SW 1271 (cell line): ENCODE measurements at places on chromosomes 1 and 21.

DNA sequence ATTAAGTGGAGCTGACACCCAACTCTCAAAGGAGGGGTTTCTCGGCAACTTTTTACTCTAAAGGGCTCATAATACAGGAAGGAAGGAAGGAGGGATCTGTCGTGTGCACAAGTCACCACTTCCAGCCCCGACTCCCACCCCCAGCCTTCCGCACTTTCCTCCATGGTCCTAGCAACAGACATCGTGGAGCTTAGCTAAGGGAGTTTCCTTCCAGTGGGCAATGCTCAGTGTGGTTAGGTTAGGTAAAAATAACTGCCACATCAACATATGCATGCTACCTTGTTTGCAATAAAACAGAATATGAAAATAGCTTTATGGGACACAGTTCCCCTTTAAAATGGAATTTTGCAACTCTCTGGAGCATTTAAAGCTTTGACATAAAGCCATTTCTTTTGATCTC is 35.2 kb downstream of the KANK4 start:
- DNase-seq: no peak

GRCh38 chr21:18803624-18804023 is 400.0 kb upstream of the TMPRSS15 start:
- DNase-seq: no peak

DNA sequence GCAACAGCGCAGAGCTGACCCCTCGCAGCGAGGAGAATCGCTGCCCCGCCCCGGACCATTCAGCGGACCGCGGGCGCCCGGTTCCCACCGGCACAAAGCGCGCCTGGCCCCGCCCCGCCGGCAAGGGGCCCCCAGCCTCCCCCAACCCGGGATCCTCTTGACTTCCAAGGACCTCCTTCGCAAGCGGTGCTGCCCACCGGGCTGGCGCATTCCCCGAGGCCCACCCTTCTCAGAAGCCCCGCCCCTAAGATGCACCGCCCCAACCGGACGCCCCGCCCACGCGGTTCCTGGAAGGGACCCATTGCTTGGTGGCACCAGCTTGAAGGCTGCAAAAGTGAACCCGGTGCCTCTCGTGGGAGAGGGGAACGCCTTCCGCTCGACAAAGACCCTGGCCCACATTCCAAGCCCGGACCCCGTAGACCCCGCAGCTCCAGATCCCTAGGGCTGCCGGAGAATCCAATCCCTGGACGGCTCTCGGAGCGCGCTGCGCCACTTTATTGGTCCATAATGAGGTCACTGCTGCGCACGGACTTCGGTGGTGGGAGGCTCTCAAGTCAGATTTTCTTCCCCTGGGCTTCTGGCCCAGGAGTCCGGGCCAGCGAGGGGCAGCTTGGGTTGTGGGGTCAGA is 2.0 kb downstream of the HES3 start:
- peak; percentile 26 for DNase-seq

DNA sequence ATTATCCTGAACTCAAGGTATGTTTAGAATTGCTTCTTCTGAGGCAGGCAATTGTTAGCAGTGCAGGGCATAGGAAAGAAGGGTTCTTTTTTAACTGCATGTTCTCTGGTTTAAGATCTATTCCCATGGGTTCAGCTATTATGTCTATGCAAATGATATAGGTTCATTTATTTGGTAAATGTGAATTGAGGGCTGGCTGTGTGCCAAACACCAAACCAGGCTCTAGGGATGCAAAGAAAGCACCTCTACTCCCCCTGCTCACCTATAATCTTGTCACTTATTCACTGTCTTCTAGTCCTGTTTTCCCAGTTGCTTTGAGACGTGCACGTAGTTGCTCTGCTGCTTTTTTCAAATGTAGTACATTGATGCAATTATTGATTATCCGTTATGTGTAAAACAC is 691 bp upstream of the KIFAP3 start:
- no peak for DNase-seq

GRCh38 chr1:112674986-112675727 is 698 bp downstream of the MOV10 start:
- no peak for DNase-seq

- DNase-seq: no peak
Observed at GRCh38 chr1:166920561-166921475, 44.8 kb upstream of the TADA1 start.

DNA sequence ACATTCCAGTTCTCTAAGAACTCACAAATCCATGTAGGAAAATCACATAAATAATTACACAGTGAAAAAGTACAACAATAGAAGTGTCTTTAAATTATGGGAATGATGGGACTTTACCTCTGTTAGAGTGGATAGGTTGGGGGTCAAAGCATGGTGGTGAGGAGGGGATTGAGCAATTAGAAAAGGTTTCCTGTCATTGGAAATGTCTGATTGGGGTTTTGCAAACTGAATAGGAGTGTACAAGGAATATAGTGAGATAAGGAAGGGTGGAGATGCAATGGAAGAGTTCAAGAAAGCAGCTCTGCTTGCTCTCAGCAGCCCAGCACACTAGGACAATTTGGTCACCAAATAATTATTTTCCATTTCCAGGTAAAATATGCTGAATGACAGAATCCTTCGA is 238.8 kb downstream of the ST6GALNAC3 start:
- no peak for DNase-seq

- DNase-seq: no peak
Observed at GRCh38 chr21:44878053-44878982, 4.8 kb upstream of the PTTG1IP start.

- DNase-seq: no peak
Observed at GRCh38 chr1:3501856-3502640, 47.6 kb downstream of the ARHGEF16 start.

GRCh38 chr1:52234014-52234413 is 92.1 kb downstream of the ZFYVE9 start:
- DNase-seq: no peak

GRCh38 chr1:172398193-172398592 is 22.3 kb upstream of the C1orf105 start:
- DNase-seq: no peak

GRCh38 chr1:27356277-27356618 is 10.5 kb downstream of the MAP3K6 start:
- DNase-seq: no peak

GRCh38 chr1:44275991-44276405 is 62.7 kb downstream of the DMAP1 start:
- no peak for DNase-seq

- DNase-seq: no peak
Observed at GRCh38 chr1:187051618-187052232, 223.0 kb downstream of the PLA2G4A start.

GRCh38 chr1:167434306-167434705 is 84.0 kb downstream of the CD247 start:
- DNase-seq: no peak

DNA sequence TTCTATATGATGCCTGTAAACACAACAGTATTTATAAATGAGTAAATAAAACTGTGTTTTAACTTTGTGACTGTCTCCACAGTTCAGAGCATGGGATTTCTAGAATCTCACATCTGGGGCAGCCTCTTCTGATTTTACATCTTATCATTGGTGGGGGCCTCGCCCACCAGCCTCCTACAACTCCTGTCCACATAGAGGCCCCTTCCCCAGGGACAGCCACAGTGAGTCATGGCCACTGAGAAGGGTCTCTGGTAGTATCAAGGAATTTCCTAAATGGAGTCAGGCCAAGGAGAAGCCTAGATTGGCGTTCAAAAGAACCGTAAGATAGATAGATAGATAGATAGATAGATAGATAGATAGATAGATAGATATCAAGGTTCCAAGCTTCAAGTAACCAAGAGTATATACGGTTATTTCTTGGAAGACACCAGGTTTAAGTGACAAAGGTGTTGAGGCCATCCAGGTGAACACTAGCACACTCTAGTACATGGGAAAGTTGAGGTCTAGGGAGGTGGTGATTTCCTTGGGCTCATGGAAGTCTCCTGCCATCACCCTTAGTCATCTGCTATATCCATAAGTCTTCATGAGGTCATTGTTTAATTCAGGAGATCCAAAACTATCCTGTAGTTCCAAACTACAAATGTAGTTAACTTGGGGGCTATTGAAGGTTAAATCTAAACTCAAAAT is 121.6 kb downstream of the SYT2 start:
- DNase-seq: no peak

DNA sequence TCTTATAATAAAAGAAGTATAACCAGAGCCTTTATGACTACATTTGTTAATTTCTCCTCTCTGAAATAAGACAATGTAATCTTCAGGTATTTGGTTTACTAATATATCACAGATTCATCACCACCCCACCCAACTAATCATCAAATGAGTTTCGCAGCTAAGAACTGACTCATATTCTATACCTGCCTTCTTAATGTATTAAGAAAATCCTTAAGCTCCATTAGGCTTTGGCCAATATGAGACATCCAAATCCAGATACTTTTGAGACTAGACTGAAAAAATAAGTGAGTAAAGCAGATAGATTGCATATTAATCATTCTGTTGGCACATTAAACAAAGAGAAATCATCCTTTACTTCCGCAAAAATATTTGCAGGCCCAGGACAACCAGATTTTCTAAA is 18.7 kb upstream of the FMO2 start:
- DNase-seq: no peak

DNA sequence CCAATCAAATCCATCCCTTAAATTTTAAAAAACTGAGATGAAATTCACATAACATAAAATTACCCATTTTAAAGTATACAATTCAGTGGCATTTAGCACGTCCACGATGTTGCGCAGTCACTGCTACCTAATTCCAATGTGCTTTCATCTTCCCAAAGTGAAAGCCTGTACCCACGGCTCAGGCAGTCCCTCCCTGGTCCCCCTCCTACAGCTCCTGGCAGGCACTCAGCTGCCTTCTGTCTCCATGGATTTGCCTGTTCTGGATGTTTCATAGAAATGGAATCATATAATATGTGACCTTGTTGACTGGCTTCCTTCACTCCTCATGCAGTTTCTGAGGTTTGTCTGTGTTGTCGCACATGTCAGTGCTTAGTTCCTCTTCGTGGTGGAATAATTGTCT is 386.3 kb downstream of the CAMTA1 start:
- no peak for DNase-seq

DNA sequence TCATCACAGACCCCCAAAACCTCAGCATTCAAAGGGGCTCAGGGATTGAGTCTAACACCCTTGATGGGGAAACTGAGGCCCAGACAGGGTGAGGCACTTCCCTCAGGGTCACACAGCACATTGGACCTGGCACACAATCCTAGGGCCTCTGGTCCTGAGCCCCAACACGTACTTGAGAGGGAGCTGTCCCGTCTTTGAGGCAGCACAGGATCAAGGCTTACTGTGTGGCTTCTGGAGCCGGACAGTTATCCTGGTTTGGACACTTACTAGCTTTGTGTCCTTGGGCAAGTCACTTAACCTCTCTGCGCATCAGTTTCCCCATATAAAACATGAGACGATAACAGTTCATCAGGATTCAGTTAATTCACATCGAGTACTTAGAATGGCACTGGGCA is 26.5 kb downstream of the RUNX3 start:
- DNase-seq: no peak

- no peak for DNase-seq
Observed at GRCh38 chr21:14901482-14901958, 163.3 kb downstream of the NRIP1 start.

DNA sequence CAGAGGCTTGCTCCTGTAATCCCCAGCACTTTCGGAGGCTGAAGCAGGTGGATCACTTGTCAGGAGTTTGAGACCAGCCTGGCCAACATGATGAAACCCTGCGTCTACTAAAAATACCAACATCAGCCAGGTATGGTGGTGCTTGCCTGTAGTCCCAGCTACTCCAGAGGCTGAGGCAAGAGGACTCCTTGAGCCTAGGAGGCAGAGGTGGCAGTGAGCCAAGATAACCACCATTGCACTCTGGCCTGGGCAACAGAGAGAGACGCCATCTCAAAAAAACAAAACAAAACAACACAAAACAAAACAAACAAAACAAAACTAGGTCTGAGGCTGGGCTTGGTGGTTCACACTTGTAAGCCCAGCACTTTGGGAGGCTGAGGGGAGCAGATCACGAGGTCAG is 38.7 kb upstream of the RAP1GAP start:
- DNase-seq: no peak

DNA sequence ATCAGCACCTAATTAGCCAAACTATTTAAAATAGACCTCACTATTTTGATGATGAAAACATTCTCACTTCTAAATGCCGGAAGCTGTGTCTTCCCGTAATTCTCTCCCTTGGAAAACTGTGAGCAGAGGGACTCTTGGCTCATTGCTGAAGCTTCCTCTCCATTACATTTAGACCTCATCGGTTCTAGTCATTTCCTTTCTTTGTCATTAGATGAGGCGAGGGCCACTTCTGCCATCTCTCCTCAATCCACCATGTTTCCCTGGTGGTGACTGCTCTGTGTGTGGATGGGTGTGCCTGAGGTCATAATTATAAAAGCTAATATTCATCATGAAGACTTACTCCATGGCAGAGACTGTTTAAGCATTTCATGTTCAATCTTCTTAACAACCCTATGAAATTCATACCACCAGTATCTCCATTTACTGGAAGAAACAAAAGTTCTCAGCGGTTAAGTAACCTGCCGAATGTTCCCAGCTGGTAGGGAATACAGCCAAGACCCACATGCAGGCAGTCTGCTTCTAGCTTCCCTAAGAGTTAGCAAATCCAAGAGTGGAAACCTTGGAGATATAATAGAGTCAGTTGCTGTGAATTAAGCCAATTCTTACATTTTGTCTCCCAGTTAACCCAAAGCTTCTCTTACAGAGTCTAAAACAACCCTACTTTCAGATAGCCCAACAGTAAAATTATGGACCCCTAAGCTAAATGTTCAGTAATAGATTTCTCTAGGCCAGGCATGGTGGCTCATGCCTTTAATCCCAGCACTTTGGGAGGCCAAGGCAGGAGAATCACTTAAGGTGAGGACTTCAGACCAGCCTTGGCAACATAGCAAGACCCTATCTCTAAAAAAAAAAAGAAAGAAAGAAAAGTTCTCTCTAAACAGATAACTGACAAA is 156.2 kb downstream of the ZBTB18 start:
- DNase-seq: no peak

DNA sequence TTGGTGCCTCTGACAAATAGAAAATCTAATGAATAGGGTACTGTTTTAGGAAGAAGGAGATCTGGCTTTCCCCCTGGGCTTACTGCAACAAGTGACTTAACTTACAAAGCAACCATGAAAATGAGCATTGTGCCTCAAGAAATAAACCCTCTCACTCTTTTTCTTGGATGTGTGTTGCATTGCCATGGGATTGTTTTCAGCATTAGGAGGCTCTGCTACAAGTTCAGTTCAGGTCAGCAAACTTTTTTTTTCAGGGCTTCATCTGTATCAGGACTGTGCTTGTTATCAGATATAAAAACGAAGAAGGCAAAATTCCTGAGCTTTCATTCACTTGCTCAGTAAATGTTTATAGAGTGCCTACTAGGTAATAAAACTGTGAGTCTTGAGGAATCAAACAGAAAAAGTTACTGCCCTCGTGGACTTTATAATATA is 37.8 kb upstream of the DOCK7 start:
- no peak for DNase-seq

DNA sequence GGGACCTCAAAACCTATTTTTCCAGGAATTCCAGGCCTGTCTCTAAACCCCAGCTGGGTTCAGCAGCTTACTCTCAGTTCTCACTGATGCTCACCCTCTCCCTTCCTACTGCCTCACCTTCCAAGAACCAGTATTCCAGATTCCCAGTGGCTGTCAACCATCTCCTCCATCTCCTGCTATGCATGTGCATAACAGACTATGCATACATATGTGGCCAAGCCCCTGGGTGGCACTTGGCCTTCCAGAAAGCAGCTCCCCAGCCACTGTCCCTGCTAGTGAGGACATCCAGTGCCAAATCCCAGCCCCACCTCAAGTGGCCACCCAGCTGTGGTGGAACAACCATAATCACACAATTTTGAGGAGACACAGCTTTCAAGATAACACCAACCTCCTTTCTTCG is 475.7 kb upstream of the PKN2 start:
- DNase-seq: no peak

- DNase-seq: peak; percentile 33
Observed at GRCh38 chr1:246569248-246570238, 3.3 kb downstream of the CNST start.
